Hematopoietic multipotent progenitor cell treated with erythropoietin and hydrocortisone succinate and interleukin-3 and kit ligand, for 8 days (in vitro differentiated cells): ENCODE measurements at places on chromosomes 1 and 21.

GRCh38 chr1:228459091-228459993 lies 27.8 kb upstream of the RNF187 start:
- peak; percentile 86 for DNase-seq

GRCh38 chr1:16118706-16119105 lies 37.2 kb downstream of the EPHA2 start:
- DNase-seq: no peak

DNA sequence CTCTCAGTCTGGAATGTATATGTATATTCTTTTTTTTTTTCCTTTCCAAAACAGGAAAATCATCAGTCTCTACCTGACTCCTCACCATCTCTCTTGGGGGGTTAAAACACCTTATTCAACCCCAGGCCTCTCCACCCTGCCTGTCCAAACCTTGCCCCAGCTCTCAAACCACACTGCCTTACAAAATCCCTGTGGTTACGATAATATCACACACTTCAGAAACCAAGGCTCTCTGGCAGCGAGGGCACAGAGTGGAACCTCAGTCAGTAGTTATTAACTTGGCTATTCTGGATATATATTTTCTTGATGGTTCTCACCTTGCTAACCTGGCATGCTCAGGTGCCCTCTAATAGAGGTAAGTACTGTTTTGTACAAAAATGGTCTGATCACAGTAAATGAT lies 24.7 kb downstream of the KIAA0040 start:
- no peak for DNase-seq

DNA sequence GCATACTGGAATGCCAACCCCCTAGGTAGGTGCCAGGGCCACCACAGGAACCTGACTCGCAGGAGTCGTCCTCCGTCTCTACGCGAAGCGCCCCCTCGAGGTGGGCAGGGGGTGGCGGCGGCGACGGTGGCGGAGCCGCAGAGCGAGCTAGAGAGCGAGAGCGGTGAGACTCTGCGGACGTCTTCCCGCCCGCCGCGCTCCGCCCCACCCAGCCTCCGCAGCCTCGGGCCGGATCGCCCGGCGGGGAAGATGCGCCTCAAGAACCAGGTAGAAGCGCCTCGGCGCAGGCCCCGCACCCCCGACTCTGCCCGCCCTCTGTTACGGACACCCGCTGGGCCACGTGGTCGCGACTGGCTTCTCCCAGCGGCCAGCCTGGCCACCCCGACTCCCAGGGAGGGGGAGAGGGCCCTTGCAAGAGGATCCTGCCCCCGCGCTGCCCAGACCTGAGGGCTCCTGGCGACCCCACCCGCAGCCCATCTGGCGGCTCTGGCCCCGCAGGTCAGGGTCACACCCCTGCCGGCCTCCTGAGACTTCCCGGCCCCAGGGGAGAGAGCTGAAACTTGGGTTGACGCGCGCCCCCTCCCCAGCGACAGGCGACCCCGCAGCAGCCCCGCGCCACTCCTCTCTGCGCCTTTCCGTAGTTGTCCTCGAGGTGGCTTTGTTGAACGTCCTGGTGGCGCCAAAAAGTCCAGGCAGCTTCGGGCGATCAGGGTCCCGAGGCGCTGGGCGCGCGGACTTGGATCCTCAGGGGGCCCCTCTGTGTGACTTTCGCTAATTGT lies 24.4 kb upstream of the AGBL4 start:
- no peak for DNase-seq

GRCh38 chr1:153612755-153613331 lies at the start of gene S100A16:
S100A16 (minus strand) TSS chr1:153613137; CDS start chr1:153608151, 4,986 bp downstream.
- peak; percentile 66 for DNase-seq

- DNase-seq: no peak
These were observed 10.9 kb downstream of the KDF1 start for GRCh38 chr1:26949266-26949925.

DNA sequence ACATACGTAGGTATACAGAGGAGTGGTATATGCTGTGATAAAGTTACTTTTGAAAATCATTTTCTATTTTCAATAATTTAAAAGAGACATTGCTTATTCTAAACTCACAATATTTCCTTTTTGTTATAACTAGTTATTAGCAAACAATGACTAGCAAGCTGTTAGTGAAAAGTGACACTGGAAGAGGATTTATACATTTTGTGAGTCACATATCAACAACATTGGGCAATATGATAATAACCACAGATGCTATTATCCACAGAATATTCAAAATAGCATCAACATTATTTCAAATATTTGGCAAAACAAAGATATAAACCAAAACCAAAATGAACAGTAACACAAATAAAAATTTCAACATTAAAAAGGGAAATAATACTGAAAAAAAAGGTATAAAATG lies 104.0 kb upstream of the HP1BP3 start:
- DNase-seq: no peak

DNA sequence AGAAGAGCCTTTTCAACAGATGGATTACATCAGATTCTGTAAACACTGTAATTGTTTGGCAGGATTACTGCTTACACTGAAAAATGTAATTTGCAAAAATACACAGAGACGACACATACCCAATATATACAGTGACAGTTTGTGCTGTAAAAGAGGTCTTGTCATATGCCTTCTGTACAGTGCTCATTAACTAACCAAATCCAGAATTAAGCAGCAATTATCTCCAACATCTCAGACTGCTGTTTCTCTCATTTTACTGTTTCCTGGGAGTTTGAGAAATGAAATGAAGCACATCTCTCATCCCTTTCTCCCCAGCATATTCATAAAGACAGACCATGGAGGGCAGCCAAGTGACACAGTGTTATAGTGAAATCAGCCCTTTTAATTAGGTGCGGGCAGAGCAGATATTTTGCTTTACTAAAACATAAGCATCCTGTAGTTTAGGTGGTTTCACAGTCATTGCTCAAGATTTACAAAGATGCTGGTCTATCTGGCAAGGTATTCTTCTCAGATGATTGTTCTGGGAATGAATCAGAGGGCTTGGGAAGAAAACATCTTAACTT lies 618.4 kb upstream of the USP24 start:
- DNase-seq: no peak

DNA sequence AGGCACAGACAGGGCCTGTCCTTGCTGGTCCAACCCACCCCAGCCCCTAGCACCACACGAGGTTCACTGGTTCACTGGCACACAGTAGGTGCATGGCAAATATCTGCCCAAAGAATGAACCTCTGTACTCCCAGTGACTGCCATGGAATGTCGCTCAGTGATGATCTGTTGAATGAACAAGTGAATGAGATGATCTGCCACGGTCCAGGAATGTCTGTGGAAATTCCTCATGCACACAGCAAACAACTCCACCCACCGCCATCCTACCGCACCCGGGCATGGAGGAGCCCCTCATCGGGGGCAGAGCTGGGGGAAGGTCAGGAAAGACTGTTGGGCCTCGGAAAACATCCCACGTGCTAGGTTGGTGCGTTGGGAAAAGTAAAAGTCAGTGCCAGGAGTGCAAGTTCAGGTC lies 1.7 kb downstream of the HSPG2 start:
- DNase-seq: no peak

GRCh38 chr1:156913809-156914387 lies 6.5 kb upstream of the LRRC71 start:
- DNase-seq: no peak
